GM23248 (cell line): ENCODE measurements at places on chromosomes 3 and 15. TPM values are rescaled to one million over a fixed set of nuclear protein-coding genes. Genes with fewer than 3 reads are reported as not detected.

The GP5 gene
- not detected in 2 replicates for polyA plus RNA-seq

The LRTM1 gene
- not detected in 2 replicates for polyA plus RNA-seq

The RPP25 gene
- 3.4 and 3.6 TPM in 2 replicates for polyA plus RNA-seq

The MOBP gene
- polyA plus RNA-seq: not detected in 2 replicates

The DUOX2 gene
- 0.03 TPM in 2 replicates for polyA plus RNA-seq

The CLEC3B gene
- polyA plus RNA-seq: 48.8 and 49.5 TPM in 2 replicates

The PYGO1 gene
- 1.5 and 1.6 TPM in 2 replicates for polyA plus RNA-seq

The SH2D7 gene
- polyA plus RNA-seq: not detected in 2 replicates

The COLQ gene
- 0.29 and 0.93 TPM in 2 replicates for polyA plus RNA-seq

The CCR3 gene
- polyA plus RNA-seq: not detected in 2 replicates

The RNU5B-1 gene
- not detected in 2 replicates for polyA plus RNA-seq

The CPLX3 gene
- not detected in 2 replicates for polyA plus RNA-seq

The GOLGA6D gene
- not detected in 2 replicates for polyA plus RNA-seq

The NANOGP8 gene
- not detected in 2 replicates for polyA plus RNA-seq
